Hepatocyte (in vitro differentiated cells): ENCODE measurements at places on chromosomes 11 and 22.

- H3K4me3 ChIP-seq: no peak overlapping the region
- no peaks in the 10 kb centered on the region for H3K4me1 ChIP-seq
- no peak overlapping the region for H3K27ac ChIP-seq
- H3K36me3 ChIP-seq: no peaks in the 10 kb centered on the region
- no peak for DNase-seq
- no peaks in the 10 kb centered on the region for H3K27me3 ChIP-seq
Observed at GRCh38 chr11:69537126-69537525, 55.7 kb downstream of the LINC01488 start.

GRCh38 chr11:134636071-134636470 is 224.0 kb upstream of the B3GAT1 start:
- H3K4me1 ChIP-seq: no peaks in the 10 kb centered on the region
- no peak overlapping the region for H3K27ac ChIP-seq

DNA sequence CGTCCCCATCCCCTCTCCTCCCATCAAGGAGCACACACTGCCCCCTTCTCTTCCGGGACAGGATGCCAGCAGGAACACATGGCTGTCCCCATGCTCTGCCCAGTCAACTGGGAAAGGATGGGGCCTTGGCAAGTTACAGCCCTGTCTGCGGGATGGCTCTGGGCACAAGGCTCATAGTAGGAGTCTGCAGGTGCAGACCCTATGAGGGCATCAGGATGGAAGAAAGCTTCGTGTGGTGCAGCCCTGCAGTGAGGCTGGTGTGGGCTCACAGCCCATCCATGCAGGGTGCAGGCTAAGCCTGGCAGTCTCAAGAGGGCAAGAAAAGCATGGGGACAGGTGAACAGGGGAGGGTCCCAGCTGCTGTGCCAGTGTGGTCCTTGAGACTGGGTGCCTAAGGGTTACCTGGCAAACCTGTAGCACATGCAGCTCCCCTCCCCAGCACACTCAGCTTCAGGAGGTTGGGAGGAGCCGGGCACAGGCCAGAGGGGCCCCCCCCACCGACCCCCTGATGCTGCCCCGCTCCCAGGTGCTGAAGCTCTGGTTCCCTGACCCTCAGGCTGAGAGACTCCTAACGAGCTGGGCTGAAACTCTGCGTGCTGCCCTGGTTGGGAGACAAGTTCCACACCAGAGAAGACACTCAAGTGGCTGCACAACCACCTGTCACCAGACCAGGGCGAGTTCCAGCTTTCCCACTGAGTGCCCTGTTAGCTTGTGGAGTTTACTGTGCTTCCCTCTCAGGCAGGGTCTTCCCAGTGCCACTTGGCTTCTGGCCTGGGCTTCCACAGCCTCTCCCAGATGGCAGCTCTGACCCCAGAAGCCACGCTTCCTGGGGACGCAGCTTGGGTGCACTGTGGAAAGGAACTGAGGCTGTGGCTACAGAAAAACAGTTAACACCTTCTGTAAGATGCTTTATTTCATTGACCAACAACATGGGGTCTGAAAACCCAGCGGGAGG is 3.3 kb upstream of the SCARF2 start:
- no peak for DNase-seq
- no peak overlapping the region for H3K4me3 ChIP-seq
- no peaks in the 10 kb centered on the region for H3K36me3 ChIP-seq
- no peak overlapping the region for H3K27ac ChIP-seq

GRCh38 chr11:8971196-8971923 is 7.1 kb upstream of the TMEM9B start:
- H3K27ac ChIP-seq: no peak overlapping the region
- no peak for DNase-seq
- H3K4me3 ChIP-seq: no peak overlapping the region
- no peaks in the 10 kb centered on the region for H3K27me3 ChIP-seq
- H3K36me3 ChIP-seq: no peaks in the 10 kb centered on the region

GRCh38 chr22:32539631-32540421 is 65.2 kb downstream of the FBXO7 start:
- DNase-seq: peak; percentile 72
- peaks cover 11% of the 10 kb centered on the region for H3K4me1 ChIP-seq
- no peaks in the 10 kb centered on the region for H3K27me3 ChIP-seq
- H3K4me3 ChIP-seq: no peak overlapping the region
- H3K36me3 ChIP-seq: no peaks in the 10 kb centered on the region

GRCh38 chr11:13462311-13462900 is 616 bp downstream of the BTBD10 start:
- peaks cover 18% of the 10 kb centered on the region for H3K4me1 ChIP-seq
- no peaks in the 10 kb centered on the region for H3K36me3 ChIP-seq
- peak overlapping the region; percentile 74 for H3K4me3 ChIP-seq
- H3K27ac ChIP-seq: peak overlapping the region; percentile 96
- H3K27me3 ChIP-seq: no peaks in the 10 kb centered on the region
- DNase-seq: peak; percentile 79

DNA sequence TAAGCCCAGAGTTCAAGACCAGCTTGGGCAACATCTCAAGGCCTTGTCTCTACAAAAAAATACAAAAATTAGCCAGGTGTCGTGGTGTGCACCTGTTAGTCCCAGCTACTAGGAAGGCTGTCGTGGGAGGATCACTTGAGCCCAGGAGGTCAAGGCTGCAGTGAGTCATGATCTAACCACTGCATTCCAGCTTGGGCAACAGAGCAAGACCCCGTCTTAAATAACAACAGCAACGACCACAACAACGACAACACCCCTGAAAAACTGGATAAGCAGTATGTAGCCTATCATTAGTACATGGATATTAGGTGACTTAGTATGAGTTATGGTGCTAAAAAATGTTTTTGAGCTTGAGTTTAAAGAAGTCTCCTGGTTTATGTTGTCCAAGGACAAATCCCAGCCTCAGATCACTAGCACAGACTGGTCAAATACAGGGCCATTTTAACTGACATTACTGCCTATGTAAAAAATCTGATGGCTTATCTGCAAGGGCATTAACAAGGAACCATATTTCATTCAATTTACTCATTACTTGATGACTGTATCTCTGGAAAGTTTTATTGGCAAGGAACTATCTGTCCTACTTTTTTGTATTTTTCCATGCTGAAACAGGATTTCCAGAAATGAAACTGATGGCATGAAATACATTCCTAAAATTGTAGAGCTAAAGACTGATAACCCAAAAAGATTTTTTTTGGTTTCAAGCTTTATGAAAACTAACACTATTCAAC is 23.4 kb downstream of the C2CD3 start:
- H3K27ac ChIP-seq: no peak overlapping the region
- H3K36me3 ChIP-seq: no peaks in the 10 kb centered on the region
- no peaks in the 10 kb centered on the region for H3K4me1 ChIP-seq
- DNase-seq: no peak
- H3K4me3 ChIP-seq: no peak overlapping the region
- H3K27me3 ChIP-seq: no peaks in the 10 kb centered on the region

DNA sequence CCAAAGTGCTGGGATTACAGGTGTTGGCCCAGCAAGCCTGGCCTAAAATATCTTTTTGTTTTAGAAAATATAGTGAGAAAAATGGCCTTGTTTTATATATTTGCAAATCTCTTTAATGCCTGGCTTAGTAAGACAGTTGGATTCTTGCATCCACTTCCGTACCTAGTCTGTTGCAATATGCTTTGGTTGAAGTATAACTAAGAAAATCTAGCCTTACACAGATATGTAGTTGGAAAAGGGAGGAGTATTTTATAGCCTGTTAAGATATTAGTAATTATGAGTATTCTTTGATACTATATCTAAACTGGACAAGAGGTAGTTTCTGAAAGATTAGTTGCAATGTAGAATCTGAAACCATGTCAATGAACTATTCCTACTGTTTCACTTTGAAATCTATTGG is 65.1 kb downstream of the ZNRF3 start:
- H3K27me3 ChIP-seq: no peaks in the 10 kb centered on the region
- H3K4me1 ChIP-seq: peaks cover 30% of the 10 kb centered on the region
- no peaks in the 10 kb centered on the region for H3K36me3 ChIP-seq
- DNase-seq: no peak

DNA sequence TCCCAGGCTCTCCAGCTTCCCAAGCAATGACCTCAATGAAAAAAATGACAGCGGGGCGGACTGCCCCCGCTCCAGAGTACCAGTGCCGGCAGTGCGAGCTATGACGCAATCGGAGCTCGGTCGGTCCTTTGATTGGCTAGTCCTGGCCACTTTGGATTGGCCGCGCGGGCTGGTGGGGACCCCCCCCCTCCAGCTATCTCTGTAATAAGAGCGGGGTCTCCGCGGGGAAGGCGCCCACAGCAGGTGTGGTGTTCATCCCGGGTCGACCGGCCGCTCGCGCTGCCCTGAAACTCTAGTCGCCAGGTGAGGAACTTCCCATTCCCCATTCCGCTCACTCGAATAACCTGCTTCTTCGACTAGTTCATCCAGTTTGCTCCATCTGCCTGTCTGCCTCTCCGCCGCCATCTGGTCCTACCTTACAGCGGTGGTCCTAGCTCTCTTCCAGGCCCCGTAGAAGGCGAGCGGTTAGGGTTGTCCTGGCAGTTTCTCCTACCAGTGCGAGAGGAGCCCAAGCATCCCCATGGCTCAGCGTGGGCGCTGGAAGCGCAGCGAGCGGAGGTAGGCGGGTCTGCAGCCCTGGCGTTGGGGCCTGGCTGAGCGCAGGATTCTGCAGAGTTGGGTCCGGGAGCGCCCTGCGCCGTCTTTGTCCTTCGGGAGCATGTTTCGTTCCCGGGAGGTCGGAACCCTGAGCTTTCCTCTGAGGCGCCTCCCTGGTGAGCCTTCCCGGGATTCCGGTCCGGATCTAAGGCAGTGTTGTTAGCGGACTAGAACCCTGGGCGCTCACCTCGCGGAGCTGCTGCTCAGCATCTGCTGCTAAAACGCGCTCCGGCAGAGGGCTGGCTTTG is at the start of gene CALCB:
TSS of gene CALCB (plus strand) at position 233 of the 845 bp plus-strand sequence. CDS start 1,126 bp downstream, outside the sequence.
- peak within 1 kb of the TSS; percentile 61 for H3K4me3 ChIP-seq
- peaks cover 23% of the 10 kb centered on the region for H3K27me3 ChIP-seq
- H3K27ac ChIP-seq: no peak within 1 kb of the TSS
- peaks cover 17% of the 10 kb centered on the region for H3K4me1 ChIP-seq
- peak; percentile 55 for DNase-seq
- H3K36me3 ChIP-seq: no peaks in the 10 kb centered on the region

GRCh38 chr11:120652705-120653335 is 141.3 kb downstream of the GRIK4 start:
- H3K27ac ChIP-seq: no peak overlapping the region
- H3K27me3 ChIP-seq: no peaks in the 10 kb centered on the region
- no peak for DNase-seq
- no peaks in the 10 kb centered on the region for H3K36me3 ChIP-seq
- no peak overlapping the region for H3K4me3 ChIP-seq

DNA sequence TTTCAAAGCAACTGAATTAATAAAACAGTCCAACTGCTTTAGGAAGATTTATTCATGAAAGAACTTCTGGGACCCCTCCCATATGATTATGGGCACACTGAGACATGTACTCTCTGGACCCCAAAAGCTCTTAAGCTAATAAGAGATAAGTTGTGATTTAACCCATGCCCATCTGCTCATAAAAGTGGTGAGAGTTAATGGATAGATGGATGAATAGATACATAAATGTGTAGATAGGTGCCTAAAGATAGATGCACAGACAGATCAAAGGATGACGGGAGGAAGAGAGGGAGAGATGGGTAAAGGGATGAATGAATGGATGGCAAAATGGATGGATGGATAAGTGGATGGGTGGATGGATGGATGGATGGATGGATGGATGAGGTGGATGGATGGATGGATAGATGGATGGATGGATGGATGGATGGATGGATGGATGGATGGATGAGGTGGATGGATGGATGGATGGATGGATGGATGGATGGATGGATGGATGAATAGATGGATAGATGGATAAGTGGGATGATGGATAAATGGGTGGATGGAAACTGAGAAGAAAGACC is 29.4 kb upstream of the TH start:
- H3K27ac ChIP-seq: no peak overlapping the region

GRCh38 chr22:22521631-22522030 is 1.6 kb upstream of the ZNF280A start:
- no peaks in the 10 kb centered on the region for H3K36me3 ChIP-seq
- H3K27ac ChIP-seq: no peak overlapping the region
- H3K4me1 ChIP-seq: no peaks in the 10 kb centered on the region
- DNase-seq: no peak

GRCh38 chr11:87036756-87037449 is 831 bp upstream of the TMEM135 start:
- H3K27ac ChIP-seq: peak overlapping the region; percentile 85
- DNase-seq: no peak
- H3K4me1 ChIP-seq: no peaks in the 10 kb centered on the region
- H3K4me3 ChIP-seq: peak overlapping the region; percentile 40
- H3K27me3 ChIP-seq: no peaks in the 10 kb centered on the region

- no peaks in the 10 kb centered on the region for H3K27me3 ChIP-seq
- H3K36me3 ChIP-seq: no peaks in the 10 kb centered on the region
- no peak overlapping the region for H3K27ac ChIP-seq
- H3K4me3 ChIP-seq: no peak overlapping the region
Observed at GRCh38 chr11:128724891-128725611, 31.2 kb downstream of the FLI1 start.

- peak overlapping the region; percentile 79 for H3K4me3 ChIP-seq
- peak overlapping the region; percentile 83 for H3K27ac ChIP-seq
- no peaks in the 10 kb centered on the region for H3K27me3 ChIP-seq
- no peaks in the 10 kb centered on the region for H3K36me3 ChIP-seq
- peaks cover 34% of the 10 kb centered on the region for H3K4me1 ChIP-seq
Observed at GRCh38 chr11:64877390-64878222, 815 bp downstream of the EHD1 start.
